GDM1 (cell line): ENCODE measurements at places on chromosomes 1 and 21.

DNA sequence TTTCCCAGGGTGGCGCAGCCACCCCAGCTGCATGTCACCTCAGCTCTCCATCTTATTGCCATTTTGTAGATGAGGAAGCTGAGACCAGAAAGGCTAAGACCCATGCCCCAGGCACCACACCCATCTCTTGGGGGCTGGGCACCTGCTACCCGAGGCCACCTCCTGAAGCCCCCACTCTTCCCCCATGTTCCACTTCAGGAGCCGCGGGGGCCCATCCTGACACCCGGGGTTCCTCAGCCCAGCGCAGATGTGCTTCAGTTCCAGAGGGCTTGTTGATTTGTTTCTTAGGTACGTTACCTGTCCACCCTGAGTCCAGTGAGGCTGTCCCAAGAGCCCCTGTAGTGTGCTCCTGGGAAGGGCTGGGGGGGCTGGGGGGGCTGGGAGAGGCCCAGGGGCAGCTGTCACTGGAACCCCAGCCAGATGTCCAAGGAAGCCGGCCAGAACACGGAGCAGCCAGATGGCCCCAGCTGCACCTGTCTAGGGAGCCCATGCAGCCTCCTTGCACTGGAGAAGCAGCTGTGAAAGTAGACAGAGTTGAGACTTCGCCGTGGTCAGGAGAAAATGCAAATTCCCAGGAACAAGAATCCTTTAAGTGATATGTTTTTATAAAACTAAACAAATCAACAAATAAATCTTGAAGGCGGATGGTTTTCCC lies 17.1 kb upstream of the CCDC27 start:
- DNase-seq: no peak

DNA sequence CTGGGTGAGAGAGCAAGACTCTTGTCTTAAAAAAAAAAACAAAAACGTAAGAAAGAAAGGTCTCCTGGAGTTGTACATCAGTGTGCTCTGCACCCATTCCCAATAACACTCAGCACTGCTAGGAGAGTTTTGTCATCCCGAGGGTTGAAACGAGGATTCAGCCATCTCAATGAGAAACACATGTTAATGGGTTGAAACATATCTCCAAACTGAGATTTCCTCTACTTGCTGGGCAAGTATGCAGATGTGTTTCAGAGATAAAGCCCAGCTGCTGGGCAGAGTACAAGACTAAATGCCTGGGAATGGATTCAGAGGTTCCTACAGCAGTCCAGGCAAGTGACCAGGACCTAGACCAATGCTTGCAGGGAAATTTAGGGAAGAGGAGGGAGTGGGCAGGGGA lies 2.6 kb upstream of the MFN2 start:
- no peak for DNase-seq

GRCh38 chr1:14891991-14892390 lies 261.6 kb upstream of the TMEM51 start:
- DNase-seq: no peak

DNA sequence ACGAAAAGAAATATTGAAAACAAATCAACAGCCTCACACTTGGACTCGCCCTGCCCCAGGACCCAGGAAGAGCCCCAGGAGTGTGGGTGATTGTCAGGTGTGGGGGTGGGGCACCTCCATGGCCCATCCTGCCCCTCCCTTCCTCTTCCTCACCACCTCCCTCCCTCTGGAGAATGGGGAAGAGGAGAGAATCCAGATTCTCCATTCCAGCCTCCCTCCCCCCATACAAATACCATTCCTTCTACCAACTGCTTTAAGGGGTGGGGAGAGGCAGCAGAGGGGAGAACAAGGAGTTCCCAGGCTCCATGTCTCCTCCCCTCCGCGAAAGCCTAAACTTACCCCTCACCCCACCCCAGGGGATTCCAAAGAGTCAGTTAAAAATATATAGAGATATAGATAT lies 36.7 kb downstream of the MEF2D start:
- no peak for DNase-seq

- DNase-seq: no peak
Observed at GRCh38 chr1:163399001-163399400, 77.2 kb downstream of the NUF2 start.

DNA sequence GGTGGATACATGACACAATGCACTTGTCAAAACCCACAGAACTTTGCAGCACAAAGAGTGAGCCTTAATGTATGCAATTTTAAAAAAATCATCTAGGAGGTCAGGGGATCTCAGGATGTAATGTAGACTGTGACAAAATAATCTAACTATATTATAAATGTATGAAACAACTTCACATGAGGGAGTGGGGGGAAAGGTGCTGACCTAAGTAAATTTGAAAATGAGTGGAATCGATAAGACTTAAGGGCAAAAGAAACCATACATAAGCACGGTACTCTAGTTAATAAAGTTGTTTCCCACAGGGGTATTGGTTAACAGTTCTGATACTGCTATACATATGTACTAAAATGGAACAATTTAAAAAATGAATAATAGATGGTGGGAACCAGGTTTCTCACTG lies 64.7 kb downstream of the PRPF38A start:
- DNase-seq: no peak

- peak; percentile 53 for DNase-seq
Observed at GRCh38 chr1:36486439-36487335, 4.0 kb upstream of the CSF3R start.

GRCh38 chr1:42801832-42802473 lies 15.0 kb upstream of the ERMAP start:
- DNase-seq: no peak
